Urothelium cell line (cell line): ENCODE measurements at places on chromosomes 6 and 20.

DNA sequence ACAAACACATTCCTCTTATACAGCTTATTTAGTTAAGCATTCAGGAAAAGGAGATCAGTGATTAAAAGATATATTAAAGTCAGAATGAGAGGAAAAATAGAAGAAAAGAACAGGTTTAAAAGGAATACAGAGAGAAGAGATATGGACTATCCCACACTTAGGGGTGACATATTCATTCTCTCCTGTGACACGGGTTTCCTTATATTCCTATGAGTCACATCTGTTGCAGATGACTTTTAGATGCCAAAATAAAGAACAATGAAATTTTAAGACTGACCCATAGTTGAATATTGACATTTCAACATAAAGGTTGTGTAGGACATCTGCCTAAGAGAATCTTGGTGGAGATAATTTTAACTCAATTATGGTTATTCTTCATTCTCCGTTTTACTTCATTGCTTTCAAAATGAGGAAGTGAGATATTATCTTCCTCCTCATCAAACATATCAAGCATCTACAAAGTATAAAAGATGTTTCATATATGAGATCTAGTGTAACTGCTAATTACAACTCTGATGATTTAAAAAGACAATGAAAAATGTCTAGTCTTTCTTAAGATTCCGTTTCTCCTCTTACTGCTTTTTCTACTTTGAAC lies 1336.7 kb upstream of the CITED2 start:
- no peak for DNase-seq

DNA sequence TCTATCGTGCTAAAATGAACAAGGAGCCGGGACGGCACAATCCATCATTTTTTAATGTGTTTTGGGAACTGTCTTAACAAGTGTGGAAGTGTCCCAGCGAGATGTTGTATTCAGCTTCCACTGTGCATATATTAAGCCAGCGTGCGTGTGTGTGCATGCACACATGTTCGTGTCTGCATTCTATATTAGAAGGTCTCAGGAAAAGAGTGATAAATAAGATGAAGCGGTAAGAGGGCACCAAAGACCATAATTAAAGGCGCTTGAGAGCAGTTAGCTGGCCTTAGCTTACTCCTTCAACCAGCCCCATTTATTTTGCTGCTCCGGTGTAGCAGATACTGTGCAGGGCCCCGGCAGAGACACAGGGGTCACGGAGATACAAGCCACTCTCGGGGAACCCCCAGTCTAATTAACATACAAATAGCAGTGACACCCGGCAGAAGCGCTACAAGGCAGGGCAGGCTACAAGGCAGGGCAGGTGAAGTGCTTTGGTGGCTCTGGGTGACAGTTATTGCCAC lies 206.5 kb upstream of the RREB1 start:
- no peak for DNase-seq

- DNase-seq = no peak
Observed at GRCh38 chr6:47603995-47604394, 94.4 kb upstream of the ADGRF4 start.

- no peak for DNase-seq
Observed at GRCh38 chr6:132459605-132459952, 53.3 kb downstream of the STX7 start.

DNA sequence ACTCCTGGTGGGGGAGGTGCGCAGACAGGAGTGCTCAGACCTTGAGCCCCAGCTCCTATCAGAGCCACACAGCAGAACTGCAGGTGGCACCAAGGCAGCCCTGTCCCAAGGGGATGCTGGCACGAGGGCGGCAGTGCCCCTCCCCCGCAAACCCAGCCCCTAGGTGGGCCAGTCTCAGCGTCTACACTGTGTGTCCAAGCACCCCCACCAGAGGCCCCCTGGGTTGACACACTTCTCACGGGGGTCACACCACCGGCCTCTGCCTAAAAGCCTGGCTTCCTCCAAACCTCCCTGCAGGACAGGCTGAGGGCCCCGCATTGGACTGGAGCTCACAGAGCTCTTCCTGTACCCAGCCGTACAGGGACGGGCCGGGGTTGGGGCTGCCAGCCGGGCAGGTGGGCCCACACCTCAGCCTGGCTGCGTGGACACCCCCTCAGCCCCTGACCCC lies 8.1 kb downstream of the SLC2A4RG start:
- no peak for DNase-seq

DNA sequence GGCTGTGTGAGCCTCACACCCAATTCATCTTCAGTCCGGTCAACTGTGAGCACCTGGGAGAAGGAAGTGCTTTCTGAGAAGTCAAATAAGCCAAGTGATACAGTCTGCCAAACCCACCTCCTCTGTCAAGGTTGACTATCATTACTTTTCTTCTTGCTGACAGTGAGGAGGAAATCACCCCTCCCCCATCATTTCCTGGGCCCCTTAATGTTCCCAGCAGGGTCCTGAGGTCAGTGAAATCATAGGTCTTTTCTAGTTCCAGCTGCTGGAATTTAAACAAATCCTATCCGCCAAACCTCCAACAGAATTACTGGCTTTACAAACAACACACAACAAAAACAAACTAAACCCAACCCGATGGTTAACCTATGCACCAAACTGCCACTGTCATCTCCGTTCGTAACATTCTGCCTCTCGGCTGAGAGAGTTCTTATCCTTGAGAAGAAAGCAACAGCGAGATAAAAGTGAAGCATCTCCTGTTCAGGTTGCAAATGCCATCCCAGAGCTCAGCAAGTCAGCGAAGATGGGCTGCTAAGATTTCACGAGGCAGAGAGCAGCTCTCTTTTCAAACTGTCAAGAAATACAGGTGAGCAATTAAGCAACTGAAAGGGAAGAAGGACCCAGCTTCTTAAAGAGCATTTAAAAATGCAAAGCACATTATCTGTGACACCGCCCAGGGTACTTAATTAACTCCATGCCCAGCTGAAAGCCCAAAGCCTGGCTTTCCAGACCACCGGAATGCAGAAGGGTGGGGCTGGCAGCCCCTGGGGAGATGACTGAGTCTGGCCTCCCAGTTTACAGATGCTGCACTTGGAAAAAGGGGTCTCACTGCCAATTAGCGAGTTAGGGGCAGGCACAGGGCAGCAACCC lies 24.7 kb downstream of the GFOD1 start:
- no peak for DNase-seq

- no peak for DNase-seq
Observed at GRCh38 chr20:21921251-21921650, 215.8 kb downstream of the PAX1 start.

DNA sequence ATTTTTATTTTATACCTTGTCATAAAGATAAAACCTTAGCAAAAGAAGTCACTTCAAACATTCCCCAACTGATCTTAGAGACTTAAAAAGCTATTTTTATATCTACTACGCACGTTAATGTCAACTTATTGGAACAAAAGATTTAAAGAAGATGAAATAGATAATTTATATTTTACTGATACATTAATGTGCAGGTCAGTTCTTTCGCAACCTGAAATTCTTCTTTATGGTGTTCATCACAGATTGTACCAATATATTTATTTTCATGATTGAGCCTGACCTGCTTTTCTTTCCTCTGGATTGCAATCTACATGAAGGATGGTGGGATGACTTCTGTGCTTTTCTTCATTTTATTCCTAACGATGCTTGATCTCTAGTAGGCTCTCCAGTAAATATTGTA lies 596.3 kb downstream of the PHF3 start:
- DNase-seq = no peak

GRCh38 chr6:46795816-46796215 lies 2.6 kb downstream of the MEP1A start:
- no peak for DNase-seq

DNA sequence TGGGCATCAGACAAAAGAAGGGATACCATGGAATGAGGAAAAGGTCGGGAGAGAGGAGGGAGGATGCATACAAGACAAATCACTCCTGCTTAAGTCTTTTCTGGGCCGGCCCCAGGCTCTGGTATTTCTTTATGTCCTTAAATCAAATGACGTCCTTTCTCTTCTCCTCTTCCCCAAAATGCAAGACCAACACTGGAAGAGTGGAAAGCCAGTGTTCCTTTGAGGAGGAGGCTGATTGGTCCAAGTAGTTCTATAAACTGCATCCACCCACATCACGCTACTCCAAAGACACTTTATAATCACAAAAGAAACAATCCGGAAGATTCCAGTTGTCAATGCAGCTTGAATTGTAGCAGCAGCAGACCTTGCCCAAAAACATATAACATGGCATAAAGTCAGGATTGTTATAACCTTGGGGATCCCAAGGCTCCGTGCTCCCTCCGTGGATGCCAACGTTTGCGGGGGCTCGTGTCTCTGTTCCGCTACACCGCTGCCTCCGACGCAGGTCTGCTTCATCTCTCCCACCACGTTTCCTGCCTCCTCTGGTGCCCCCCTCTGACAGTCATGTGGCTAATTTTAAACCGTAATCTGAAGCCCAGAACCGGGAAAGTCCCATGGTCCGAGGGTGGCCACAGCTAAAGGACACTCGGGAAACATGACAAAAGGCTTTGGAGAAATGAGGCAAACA lies 47.1 kb downstream of the MCUR1 start:
- DNase-seq = no peak
